ENCODE measurements at places on chromosomes 1 and 21.

- DNase-seq, result no peak
These were observed 36.6 kb downstream of the PLXNA2 start for GRCh38 chr1:208207388-208208131.

GRCh38 chr1:209549443-209550205 lies 33.9 kb upstream of the CAMK1G start:
- DNase-seq, result peak; percentile 86

- DNase-seq, result no peak
These were observed 35.5 kb upstream of the PARP1 start for GRCh38 chr1:226443439-226443838.

GRCh38 chr1:172272087-172272486 lies 148.4 kb upstream of the C1orf105 start:
- DNase-seq, result no peak

- DNase-seq, result no peak
These were observed 82.4 kb downstream of the OBSCN start for GRCh38 chr1:228289996-228290881.

DNA sequence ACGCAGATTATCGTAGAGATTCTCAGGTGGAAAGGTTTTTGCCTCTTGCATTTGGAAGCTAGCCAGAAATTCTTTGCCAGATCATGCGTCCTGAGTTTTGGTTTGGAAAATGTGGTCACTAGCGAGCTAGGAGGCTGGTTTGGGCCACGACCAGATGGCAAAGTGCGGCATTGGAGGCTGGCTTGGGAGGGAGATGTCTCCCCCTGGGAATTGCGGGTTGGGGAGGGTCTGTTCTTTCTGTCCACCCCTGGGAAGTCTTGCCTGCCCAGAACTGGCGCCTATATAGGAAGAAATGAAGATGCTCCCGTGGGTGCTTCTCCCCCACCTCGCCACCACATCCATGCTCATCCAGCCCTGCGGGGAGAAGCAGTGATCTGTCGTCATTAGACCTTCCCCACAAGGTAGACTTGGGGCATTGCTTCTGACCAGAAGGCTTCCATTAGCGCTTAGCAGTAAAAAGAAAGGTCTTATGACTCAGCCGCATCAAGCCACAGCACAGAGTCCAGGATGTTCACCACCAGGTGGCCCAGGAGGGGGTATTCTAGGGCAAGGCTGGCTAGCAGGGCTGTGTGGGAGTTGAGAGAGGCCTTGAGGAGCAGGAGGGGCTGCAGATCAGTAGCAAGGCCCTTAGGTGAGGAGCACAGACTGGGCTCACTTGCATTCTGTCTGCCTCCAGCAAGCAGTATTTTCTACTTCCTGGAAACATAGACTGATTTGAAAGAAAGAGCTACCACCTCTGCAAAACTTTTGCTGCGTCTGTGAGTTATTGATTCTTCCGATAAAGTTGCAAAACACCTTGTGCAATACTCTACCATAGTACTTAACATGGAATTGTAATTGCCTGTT lies 1.5 kb upstream of the PTP4A2 start:
- peak; percentile 94 for DNase-seq

- no peak for DNase-seq
These were observed 60.2 kb downstream of the TRABD2B start for GRCh38 chr1:47936916-47937551.

DNA sequence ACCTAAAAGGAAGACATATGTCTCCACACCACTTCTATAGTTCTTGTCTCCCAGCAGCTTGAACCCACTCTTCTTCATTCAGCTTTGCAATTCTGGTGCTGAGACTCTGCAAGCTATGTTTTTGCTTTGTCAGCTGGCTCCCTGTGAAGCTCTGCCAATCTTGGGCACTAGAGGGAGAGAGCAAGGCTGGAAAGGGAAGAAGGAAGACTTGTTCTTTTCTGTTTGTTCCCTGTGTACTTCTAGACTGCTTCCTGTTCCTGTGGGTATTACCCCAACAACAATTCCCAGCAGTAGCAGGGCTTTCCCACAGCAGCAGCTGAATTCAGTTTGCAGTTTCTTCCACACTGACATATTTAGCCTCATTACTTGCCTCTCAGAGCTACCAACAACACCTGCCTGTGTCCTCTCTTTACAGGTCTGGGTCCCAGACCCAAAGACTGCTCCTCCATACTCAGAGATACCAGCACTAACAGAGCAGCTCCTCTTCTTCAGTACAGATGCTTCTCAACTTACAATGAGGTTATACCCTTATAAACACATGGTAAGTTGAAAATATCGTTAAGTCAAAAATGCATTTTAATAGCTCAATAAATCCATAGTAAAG lies 275.2 kb upstream of the NEGR1 start:
- no peak for DNase-seq

- no peak for DNase-seq
These were observed 116.4 kb downstream of the PGBD5 start for GRCh38 chr1:230309646-230310177.

DNA sequence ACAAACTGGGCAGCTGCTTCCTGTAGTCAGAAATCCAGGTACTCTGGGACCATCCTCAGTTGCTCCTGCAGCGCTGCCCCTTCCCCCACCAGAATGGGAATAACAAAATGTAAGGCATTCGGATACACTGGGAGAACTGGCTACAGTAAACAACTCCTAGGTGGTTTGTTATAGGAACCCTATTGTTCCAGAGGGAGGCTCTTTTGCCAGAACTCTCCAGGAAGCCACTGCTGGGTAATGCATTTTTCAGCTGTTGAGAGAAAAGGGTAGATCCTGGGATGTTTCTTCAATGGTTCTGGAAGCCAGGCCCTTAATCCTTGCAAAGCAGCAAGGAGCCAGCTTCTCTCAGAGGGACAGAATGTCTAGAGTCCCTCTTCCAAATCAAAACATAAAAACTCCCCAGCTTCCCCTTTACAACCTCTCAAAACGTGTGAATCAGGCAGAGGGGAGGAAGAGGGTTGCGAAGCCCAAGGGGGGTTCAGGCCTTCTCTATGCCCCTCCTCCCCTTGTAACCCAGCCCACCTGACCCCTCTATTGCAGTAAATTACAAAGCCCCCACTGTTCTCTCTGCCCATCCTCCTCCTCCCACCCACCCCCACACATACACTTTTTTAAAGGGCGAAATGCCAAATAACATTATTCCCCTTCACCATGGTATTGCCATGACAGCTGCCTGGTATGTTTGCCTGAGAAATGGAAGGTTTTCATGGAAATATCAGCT lies 29.1 kb downstream of the PLPP3 start:
- DNase-seq, result no peak

DNA sequence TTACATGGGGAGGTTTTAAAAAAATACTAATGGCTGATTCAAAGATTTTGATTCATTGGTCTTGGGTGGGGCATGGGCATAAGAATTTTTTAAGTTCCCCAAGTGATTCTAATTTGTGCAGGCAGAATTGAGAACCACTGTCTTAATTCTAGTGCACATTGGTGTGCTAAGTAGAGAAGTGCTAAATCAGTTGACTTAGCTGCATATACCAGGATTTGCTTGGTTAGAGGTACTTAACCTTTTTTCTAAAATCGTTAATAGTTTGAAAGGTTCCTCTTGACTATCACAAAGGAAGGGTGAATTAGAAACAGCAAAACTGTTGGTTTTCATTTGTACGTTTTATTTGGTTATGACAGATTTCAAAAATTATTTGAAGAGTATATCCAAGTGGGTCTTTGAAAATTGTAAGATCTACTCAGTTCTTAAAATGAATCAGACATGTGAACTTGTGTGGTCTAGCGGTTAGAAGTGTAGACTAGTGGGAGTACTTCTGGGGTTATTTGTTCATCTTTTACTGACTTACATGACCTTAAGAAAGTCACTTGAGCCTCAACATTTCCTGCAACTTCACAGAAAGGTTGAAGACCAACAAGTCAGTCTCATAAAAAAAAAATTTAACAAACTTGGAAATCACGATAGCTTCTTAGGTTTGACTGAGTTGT lies 66.7 kb downstream of the RPAP2 start:
- no peak for DNase-seq

DNA sequence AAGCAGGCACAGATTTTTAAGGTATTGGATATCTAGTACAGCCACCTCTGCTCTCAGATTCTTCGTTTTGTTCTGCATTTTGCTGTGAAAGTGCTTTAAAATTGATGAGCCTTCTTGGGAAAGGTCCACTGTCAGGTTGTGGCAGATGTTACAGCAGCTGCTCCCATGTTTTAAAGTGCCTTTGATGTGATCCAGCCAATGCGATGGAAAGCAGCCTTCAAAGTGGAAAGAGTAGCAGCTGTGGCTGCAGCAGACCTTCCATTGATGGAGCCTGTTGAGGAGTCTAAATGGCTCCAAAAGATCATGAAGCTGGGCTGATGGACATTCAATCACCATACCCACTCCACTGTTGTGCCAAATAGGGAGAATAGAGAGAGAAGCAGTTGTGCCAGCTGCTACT lies 816.9 kb downstream of the PLA2G4A start:
- DNase-seq, result no peak

DNA sequence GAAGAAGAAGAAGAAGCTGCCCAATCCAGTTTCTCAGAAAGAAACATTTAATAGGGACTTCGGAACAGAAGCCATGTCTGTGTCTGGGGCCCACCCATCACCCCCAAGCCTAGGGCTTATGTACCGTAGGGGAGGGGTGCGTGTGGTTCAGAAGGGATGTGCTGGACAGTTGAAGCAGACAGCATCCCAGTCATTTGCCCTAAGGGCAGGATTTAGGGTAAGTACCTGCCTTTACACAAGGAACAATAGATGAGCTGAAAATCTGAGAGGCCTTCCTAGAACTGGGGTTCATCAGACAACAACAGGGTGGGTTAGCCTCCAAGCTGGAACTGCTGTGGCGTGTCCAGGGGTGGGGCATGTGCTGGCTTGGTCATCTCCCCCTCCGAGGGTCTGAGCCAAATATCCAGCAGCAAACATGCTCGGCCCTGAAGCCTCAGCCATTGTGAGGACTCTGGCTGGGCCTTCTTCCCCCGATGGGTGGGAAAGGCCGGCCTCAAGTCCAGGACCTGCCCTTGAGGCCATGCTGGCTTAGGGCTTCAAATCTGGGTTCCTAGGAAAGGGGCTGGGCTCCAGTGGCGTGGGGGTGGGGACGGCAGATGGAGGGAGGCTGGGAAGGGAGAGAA lies 12.1 kb downstream of the CSTB start:
- DNase-seq, result no peak

DNA sequence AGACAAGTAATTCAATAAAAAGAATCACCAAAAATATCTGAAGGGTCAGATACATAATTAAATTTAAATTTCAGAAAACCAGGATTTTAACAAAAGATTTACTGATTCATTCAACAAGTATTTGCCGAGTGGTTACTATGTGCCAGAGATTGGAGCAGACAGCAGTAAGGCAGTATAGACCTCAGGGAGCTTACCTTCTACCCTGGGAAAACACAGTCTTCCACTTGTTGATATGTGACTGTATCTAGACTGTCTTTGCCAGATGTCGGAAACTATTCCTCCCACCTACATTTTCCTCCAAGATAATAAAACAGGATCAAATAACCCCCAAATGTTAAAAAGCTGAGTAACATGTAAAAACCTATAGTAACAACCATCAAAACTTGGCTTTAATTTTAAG lies 6.2 kb downstream of the HNRNPR start:
- DNase-seq, result no peak

DNA sequence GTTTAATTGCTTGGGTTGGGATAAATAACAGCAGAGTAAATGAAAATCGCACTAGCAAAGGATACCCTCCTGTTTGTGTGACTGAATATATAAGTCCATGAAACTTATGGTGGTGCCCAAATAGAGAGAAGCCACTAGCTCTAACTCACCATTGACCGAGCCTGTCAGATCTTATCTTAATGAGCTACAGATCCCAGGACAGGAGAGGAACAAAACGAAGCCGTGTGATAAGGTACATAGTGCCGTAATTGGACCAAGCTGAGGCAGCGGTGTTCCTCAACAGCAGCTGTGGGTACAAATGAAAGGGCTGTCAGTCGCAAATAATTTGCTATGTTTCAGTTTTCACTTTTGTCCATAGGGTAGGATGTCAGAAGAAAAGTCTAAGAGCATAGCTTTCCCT lies 276.1 kb downstream of the PTBP2 start:
- DNase-seq, result no peak

DNA sequence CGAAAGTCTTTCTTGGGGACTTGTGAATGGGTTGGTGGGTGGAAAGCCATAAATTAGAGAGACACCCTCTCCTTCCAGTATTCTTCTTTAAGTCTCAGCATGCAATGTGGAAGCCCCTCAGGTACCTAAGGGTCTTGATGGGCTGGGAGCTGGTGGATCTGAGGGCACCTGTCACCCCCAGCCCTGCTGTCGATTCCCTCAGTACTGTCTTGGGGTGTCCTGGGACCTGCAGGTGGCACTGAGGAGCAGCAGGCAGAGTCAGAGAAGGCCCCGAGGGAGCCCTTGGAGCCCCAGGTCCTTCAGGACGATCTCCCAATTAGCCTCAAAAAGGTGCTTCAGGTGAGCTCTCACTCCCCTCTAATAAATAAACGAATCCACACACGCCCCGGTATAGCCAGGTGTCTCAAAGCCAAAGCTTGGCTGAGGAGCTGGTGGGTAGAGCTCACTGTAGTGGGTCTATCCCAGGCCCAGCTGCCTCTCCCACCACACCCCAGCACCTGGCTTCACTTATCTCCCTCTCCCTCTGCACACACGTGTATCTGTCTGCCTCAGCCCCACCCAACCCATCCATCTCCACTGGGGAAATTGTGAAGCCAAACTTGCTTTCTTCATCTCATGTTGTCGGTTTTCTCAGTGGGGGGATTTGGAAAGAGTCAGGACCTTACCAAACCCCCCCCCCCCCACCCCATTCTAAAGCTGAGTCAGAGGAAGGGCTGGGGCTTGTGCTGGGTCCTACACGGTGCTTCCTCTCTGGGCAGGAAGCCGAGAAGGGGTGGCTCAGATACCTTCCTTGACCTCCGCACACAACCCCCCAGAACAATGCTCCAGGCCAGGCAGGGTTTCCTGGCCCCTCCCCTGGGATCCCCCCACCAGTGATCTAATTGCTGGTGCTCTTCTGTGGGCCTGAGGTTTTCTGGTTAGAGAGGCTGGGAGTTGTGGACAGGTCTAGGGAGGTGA lies 1.6 kb downstream of the ADAM15 start:
- DNase-seq, result peak; percentile 72

GRCh38 chr21:30349572-30349971 lies 1.2 kb upstream of the KRTAP23-1 start:
- DNase-seq, result no peak

DNA sequence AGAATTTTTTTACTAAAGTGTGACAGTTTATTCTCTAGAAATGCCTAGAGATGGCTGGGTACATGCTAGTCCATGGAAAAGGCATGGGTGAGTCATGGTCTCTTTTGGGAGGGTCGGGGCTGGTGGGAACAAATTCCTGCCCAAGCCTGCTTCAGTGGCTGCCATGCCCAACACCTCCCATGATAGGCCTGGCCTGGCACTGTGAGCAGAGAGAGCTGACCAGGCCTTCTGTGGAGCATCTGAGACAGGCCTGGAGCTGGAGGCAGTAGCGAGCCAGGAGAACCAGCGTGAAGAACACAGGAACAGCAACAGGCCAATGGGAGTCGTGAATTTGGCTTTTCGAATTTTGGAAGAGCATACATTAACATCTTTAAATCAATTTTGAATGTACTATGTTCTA lies 209.2 kb downstream of the SDCCAG8 start:
- no peak for DNase-seq

- DNase-seq, result no peak
These were observed 84.3 kb downstream of the CAPZB start for GRCh38 chr1:19400875-19401534.

Measured in small intestine (tissue), 16 donors.